ELR (cell line): ENCODE measurements at places on chromosomes 6 and 20.

GRCh38 chr6:31467151-31467550, 30.8 kb upstream of the MICB start:
- no peak for DNase-seq

DNA sequence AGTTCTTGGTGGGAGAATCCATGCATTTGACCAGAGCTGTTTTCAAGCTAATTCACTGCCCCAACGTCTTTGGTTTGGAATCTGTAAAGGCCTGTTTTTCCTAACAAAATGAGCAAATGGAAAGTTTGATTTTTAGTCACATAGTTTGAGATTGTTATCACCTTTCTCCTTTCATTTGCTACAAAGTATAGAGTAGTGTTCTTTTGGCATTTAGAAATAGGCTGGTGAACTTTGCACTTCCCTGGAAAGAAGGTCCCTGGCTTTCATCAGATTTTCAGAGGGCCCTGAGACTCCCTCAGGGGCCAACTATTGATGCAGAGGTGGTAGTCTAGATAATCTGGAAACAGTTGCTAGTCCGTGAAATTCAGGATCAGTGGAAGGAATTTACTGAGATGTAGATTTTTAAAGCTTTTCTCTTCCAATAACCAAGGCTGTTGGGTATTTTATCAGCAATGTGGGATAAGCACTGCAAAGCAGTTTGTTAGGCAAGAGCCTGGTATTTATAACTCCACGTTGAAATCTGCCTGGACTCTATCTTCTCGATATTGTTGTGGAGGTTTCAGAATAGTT, 1.7 kb downstream of the ARFGEF2 start:
- DNase-seq: no peak

GRCh38 chr6:137673603-137674002, 179.4 kb upstream of the OLIG3 start:
- no peak for DNase-seq

DNA sequence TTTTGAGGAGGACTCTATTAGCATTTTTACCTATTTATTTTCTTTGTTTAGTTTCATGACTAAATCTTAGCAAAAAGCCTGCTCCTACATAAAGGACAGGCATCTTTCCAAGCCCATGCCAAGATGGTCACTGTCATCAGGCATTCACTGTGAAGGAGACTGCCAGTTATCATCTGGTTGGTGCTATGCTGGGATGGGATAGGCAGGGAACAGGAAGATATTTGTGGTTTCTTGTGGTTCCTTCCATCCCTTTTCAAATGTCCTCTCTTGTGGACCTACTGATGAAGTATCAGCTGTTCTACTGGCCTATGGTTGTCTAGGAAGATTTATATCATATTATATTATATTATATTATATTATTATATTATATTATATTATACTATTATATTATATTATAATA, 107.0 kb downstream of the MCHR2 start:
- DNase-seq: no peak

GRCh38 chr6:82086944-82087343, 160.6 kb downstream of the IBTK start:
- DNase-seq: no peak
